ENCODE measurements at places on chromosomes 13 and 19.

DNA sequence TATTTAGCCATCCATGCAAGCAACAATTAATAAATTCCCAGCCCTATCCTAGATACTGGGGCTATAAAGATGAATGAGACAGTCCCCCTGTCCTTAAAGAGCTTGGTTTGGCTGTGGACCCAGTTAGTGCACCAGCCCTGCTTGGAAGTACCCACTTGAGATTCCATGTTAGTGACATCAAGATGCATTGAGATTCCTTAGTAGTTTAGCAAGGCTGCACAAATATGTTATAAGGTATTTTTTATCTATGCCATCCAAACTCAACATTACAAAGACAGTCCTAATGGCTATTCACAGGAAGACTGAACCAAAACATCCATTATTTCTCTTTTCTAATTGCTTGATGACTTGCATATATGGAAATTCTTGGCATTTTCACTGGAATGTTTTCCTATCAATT is 48.8 kb upstream of the RAP2A start:
- DNase-seq = no peak

GRCh38 chr19:43798026-43798545 is 4.2 kb downstream of the LYPD5 start:
- no peak for DNase-seq

DNA sequence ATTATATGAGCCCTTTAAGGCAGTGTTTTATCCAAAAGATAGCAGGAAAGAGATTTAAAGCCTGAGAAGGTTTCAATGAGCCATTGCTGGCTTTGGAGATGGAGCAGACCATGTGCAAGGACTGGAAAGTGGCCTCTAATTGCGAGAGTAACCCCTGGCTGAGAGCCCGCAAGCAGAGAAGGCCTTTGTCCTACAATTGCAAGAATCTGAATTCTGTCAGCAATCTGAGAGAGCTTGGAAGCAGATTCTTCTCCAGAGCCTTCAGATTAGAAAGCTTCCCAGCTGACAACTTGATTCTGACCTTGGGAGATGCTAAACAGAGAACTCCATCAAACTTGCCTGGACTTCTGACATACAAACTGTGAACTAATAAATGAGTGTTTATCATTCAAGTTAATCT is 528.7 kb upstream of the KLF12 start:
- DNase-seq = no peak

- DNase-seq = no peak
These were observed 1475.0 kb downstream of the SLITRK1 start for GRCh38 chr13:82407321-82407720.

GRCh38 chr13:112587764-112588489 is at the start of gene TUBGCP3:
TSS of gene TUBGCP3 (minus strand) at chr13:112588153. CDS start at chr13:112587980, 173 bp downstream.
- peak; percentile 62 for DNase-seq

DNA sequence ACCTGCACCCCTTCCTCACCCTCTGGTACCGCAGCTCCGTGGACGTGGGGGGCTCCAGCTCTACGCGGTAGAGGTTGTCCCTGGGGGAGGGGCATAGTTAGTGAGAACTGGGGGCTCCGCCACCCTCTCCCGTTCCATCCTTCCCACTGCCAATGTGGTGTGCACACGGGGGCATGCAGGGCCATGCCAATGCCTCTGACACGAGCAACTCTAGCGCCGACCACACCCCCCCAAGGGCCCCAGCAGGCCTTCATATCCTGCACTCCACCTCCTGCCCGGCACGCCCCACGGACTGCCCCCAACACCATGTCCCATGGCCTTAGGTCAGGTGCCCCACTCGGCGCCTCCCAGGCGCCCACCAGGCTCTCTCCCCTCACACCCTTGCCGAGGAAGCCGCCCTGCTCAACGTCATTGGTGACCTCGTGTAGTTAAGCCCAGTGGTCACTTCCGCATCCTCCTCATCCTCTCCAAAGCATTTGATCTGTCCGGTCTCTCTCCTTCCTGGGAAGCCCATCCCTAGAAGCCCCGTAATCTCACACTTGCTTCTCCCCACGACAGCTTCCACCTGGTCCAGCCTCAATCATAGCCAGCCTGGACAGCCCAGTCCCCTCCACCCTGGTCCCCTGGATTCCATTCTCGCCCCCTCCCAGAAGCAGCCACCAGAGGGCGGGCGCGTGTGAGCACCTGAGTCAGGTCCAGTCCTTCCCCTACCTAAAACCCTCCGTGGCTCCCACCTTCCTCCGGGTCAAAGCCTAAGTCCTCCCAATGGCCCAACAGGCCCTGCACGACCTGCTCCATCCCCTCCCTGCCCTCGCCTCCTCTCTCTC is 2.1 kb downstream of the SEMA6B start:
- no peak for DNase-seq

DNA sequence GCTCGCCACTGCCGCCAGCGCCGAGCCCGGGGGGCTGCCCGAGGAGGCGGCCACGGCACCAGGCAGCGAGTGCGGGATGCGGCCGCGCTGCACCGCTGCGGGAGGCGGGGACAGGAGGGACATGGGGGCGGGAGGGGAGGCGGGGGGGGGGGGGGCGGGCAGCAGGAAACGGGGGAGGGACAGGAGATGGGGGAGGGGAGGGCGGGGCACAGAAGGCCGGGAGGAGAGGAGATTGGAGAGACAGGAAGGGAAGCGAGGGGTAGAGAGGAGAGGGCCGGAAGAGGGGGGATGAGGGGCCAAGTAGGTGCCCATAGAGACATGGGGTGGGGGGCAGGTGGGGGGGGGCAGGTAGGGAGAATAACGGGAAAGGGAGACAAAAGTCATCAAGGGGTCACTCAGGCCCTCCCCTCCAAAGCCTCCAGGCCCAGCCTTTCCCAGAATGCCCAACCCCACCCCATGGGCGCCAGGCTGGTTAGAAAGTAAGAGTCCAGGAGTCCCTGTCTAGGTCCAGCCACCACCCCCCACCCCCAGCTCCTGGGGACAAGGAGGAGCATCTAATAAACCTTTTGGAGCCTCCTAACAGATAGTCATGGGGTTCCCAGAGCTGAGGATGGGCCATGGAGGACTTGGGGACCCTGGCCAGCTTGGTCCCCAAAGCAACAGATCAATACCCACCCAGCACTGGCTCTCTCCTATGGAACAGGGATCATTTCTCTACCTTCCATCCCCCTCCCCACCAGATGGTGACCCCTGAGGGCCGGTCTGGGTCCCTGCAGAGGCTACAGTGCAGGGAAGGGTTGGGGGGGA is 9.5 kb downstream of the NR2F6 start:
- no peak for DNase-seq

DNA sequence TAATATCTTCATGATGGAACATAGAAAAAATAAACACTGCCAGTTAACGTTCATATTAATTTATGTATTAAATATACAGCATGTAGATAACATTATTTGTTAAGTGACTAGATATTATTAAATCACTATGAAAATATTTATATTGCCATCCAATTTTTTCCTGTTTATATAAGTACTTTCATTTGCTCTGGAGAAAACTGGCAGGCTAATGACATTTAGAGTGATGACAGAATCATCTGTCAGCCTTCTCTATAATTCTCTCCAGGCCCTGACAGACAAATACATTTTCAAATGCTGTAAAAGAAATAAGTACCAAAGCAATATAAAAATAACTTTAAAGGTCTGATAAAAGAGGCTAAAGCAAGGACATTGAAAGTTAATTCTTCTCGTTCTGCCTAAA is 2556.7 kb upstream of the PCDH20 start:
- DNase-seq = no peak

DNA sequence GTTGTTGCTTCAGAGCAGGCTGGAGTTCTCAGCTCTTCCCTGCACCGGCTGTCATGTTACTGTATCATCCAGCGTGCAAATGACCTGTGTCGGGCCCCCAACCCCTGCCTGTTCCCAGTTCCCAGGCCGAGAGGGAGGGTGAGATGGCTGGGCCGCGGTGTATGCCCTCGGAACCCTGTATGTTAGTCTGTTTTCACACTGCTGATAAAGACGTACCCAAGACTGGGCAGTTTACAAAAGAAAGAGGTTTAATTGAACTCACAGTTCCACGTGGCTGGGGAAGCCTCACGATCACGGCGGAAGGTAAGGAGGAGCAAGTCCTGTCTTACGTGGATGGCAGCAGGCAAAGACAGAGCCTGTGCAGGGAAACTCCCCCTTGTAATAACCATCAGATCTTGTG is 10.9 kb downstream of the TMEM255B start:
- no peak for DNase-seq

DNA sequence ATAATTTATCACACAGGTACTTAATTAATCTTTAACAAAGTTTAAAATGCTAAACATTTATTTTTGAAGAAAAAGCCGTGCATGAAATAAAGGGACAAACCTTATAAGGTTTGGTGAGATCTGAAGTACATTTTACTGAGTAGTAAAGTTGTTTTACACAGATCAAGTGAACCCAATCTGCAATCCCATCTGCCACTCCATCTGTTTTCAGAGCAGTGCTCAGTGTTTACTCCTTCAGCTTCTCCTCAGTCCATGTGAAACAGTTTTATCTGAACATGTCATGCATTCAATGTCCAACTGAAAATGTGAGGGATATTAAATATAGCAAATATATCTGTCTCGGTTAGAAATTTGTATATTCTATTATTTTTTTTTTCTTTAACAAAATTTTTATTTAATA is 166.8 kb downstream of the MAB21L1 start:
- DNase-seq = no peak
